ENCODE measurements at places on chromosomes 6 and 20.

DNA sequence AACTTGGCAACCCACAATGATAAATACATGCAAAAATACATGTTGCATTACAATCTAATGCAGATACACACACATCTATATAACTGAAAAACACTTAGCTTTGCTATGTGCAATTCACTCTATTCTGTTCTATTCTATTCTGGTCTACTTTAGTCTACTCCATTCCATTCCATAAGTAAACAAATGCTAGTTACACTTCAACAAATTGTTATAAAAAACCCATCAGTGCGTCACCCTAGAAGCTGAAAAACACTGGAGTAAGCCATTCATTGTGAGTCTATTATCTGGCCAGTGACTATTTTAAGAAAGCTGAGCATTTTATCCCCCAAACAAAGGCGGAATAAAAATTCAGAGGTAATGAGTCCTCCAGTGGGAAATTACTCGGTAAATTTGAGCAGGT is 315.7 kb upstream of the EPHA7 start:
- DNase-seq: no peak

DNA sequence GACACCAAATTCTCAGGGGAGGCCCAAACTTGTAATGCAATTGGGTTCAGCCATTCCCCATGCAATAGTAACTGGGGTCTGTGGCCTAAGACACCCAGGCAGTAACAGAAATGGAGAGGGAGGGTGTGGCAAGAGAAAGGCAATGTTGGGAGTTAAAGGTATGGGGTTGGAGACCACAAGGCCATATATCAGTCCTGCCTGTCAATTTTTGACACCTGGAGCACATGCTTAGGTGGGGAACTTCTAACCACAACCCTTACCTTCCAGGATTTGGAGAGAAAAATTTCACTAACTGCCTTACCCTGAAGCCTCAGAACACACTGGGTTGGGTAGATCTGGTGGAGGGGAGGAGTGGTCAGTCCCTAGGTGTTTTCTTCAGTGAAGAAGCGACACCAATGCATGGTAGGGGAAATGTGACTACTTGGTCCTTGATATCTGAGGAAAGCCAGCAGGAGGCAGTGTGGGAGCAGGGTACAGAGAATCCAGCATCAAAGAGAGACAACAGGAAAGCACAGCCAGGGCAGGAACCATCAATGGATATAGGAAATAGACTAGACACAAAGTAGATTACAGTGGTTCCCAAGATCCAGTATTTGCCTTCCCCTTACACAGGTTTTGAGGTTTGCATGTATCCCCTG is 6.8 kb upstream of the USP49 start:
- DNase-seq: no peak

DNA sequence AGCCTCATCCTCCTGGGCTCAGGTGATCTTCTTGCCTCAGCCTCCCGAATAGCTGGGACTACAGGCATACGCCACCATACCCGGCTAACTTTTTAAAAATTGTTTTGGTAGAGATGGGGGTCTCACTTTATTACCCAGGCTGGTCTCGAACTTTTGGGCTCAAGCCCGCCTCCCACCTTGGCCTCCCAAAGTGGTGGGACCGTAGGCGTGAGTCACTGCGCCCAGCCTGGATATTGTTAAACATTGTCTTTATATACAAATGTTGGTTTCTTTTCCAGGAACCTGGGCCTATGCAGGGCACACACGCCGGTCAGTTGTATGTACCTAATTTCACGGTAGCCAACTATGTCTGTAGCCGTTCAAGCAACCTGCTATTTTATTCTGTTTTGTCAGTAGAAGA is 60.1 kb downstream of the SYNJ2 start:
- no peak for DNase-seq

- no peak for DNase-seq
These were observed 4.8 kb downstream of the NOP56 start for GRCh38 chr20:2657241-2657640.

DNA sequence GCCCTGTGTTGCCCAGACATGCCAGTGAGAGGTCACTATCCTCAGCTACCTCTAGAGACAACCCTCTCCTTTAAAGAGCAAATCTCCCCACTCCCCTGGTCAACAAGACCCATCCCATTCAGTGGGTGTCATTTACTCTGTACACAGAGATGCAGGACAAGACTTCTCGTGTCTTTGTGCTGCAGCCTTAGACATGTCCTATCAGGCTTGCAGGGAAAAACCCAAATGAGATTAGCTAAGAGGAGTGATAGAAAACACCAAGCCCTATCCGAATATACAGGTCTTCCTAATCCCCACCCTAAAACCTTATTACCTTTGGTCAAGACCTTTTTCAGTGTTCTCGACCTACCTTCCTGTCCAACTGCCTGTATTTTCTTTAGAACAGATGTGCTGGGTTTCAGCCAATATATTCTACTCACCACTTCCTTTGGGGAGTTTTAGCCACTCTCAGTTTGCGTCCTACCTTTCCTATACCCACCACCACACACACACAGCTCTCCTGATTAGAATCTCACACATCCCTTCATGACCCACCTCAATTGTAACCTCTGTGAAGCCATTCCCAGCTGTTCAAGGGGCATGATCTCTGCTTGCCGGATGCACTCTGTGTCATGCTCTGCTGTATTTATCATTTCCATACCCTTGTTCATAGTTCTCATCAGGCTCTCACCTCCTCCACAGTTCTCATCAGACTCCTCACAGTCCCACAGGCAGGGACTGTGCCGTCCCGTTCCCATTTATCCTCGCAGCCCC is 39.7 kb downstream of the TRAM2 start:
- DNase-seq: no peak

- no peak for DNase-seq
These were observed 17.2 kb downstream of the COL19A1 start for GRCh38 chr6:69883551-69883950.

DNA sequence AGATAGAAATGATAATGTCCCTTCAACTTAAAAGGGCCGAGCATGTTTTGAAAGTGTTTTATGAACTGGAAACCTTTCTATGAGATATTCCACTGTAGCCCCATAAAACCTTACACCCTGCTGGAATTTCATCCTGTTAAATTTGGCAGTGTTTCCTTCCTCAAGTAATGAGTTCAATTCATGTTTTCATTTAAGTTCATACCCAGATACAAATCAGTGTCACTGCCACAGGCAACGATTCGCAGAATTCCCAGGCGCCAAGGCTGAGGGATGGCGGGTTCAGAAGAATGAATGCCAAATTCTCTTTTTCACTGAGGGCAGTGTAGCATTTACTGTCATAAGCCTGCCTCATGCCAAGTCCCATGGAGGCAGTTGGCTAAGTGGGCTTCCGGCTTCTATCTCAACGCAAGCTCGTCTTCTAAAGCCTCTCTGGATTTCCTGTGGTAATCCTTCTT is 511.8 kb upstream of the ID4 start:
- no peak for DNase-seq

DNA sequence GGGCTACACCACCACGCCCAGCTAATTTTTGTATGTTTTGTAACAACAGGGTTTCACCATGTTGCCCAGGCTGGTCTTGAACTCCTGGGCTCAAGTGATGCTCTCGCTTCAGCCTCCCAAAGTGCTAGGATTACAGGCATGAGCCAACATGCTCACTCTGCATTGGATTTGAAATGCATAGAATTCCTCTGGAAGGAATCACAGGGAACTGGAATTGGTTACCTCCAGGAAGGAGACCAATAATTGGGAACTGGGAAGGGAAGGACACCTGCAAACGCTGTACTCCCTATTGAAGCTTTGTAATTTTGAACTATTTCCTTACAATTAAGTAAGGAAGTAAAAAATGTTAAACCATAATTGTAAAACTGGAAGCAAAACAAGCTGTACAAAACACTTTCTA is 12.3 kb upstream of the TP53INP2 start:
- DNase-seq: no peak

GRCh38 chr20:12700701-12701100 is 308.1 kb upstream of the SPTLC3 start:
- no peak for DNase-seq

GRCh38 chr20:64113796-64114355 is 6.5 kb upstream of the NPBWR2 start:
- peak; percentile 50 for DNase-seq

DNA sequence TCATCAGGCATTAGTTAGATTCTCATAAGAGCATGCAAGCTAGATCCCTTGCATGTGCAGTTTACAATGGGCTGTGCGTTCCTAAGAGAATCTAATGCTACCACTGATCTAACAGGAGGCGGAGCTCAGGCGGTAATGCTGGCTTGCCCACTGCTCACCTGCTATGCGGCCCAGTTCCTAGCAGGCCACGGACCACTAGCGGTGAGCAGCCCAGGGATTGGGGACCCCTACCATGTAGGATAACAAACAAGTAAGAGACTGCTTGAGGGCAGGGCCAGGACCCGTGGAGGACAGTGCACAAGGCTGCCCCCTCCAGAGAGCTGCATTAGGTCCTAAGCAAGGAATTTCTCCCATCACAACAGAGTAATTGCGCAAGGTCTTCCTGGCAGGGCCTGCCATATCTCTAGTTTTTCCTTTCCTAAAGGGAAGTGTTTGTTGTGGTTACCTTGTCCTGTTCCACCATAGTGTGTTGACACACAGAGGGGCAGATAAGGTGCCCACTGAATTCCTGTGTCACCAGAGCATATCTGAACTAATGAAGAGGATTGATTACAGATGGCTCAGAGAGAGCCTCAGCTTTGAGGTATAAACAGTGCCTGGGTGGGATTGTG is 58.0 kb downstream of the PACRG start:
- DNase-seq: no peak

- no peak for DNase-seq
These were observed 28.4 kb upstream of the SIRPA start for GRCh38 chr20:1866834-1867233.

DNA sequence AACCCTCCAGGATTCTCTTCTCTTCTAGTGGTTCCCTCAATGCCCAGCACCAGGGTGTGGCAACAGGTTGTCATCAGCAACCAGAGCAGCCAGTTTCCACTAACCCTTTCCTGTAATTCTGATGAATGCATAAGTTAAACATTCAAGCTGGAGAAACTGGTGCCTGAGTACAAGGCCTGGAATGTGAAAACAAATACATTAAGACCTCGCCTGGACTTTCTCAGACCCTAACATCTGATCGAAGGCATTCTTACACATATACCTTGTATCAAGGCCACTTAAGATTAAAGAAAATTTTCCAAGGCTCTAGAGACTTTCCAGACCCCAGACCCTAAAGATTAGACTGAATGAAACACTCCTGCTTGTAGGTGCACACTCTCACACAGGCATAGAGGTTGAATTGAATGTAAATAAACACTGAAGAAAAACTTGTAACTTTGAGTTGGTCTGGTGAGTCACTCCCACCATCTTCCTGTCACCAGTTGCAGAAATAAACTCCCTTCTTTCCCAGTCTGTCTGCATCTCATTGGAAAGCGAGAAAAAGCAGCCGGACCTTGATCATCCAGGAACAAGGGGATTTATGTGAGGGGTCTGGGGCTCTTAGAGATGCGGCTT is 9.0 kb downstream of the LRP11 start:
- no peak for DNase-seq

DNA sequence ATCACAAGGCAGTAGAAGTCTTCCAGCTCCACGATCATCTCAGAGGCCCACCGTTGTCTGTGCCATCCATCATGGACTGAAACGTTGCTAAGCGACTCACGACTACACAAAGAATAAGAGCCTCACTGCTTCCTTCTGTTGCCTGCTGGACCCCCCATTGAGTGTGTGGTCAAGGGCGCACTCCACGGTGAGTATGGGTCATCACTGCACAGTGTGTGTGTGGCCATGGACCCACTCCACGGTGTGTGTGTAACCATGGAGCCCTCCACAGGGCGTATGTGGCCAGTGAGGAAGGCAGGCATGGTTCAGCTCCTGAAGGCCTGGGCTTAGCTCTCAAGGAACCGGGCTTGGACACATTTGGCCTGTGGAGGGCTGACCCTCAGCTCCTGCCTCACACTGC is 123.4 kb upstream of the AFDN start:
- DNase-seq: no peak

DNA sequence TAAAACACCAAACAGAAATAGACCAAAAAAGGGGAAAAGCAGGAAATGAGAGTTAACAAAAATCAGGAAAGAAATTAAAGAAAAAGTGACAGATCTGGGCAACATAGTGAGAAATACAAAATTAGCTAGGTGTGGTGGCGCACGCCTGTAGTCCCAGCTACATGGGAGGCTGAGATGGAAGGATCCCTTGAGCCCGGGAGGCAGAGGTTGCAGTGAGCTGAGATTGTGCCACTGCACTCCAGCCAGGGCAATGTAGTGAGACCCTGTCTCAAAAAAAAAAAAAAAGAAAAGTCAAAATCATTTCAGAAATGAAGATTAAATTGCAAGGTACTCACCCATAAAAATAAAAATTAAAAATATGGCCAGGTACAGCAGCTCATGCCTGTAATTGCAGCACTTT is 13.0 kb upstream of the GRM4 start:
- DNase-seq: peak; percentile 11

DNA sequence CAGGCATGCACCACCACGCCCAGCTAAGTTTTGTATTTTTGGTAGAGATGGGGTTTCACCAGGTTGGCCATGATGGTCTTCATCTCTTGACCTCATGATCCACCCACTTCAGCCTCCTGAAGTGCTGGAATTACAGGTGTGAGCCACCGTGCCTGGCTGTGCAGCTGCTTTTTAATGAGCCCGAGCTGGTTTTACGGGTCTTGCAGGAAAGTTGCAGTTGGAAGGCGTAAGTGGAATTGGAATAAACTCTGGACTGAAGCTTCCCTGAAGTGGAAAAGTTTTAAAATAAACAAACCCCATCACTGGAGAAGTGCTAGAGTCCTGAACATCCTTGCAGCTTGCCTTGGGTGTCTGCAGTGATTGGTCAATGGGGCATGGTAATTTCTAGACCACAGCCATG is 40.4 kb downstream of the KIF25 start:
- DNase-seq: peak; percentile 30

- peak; percentile 73 for DNase-seq
These were observed 20.2 kb downstream of the EYA2 start for GRCh38 chr20:46914789-46915379.

- no peak for DNase-seq
These were observed 60.7 kb upstream of the SMLR1 start for GRCh38 chr6:130766239-130767144.

- DNase-seq: no peak
These were observed 138.1 kb downstream of the RFPL4B start for GRCh38 chr6:112485120-112485826.

DNA sequence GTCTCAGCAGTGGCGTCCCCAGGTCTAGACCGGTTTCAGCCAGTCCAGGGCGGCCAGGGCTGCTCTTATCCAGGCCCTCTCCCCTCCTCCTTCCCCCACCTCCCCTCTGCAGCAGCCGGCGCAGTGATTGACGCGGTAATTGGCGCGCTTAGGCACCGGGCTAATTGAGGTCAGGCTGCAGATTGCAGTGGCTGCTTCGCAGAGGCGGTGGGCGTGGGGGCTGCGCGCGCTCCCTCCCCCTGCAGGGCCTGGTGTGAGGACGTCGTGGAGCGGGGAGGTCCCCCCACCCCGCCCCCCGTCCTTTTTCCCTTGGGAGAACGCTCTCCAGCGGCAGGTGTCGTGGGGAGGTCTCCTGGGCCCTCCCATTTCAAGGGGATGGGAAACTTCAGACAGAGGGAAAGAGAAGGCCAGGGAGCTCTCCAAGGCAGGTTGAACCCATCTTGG is 70.4 kb upstream of the BLCAP start:
- DNase-seq: no peak

- DNase-seq: no peak
These were observed 16.9 kb upstream of the FOXC1 start for GRCh38 chr6:1592852-1593251.

Data from suprapubic skin (tissue), 4 donors.